Stimulated activated CD4-positive, alpha-beta T cell treated with anti-CD3 and anti-CD28 coated beads, Interleukin-2, amount 100 ng/mL, for 4 hours (primary cell): ENCODE measurements at places on chromosomes 5 and 9.

DNA sequence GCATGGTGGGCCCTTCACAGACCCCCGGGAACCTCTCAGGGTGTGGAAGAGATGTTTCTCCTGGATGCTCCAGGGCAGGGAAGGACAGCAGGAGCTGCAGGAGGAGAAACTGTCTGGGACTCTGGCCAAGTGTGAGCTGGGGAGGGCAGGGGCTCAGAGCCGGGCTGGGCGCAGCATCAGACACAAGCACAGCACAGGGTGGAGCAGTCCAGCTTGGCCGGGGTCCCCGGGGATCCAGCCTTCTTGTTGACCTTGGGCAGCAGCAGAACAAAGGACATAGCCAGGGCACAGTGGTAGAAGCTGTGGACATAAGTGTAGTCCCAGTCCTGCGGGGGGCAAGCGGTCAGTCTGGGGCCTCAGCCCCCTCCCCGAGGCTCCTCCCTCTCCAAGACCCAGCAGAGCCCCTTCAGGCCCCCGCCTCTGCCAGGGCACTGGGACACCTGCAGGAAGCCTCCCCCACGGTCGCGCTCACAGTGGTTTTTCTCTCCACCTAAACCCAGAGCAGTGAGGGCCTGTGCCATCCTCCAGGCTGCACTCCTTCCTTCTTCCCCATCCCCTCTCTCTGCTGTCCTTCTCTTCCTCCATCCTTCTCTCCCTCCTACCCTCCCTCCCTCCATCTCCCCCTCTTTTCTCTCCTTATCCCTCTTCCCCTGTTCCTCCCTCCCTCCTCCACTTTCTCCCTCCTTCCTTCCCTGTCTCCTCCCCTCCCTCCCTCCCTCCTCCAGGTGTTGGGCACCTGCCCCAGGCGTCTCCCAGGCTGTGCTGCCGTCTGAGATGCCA, 10.1 kb downstream of the MYMK start:
- DNase-seq, result no peak

DNA sequence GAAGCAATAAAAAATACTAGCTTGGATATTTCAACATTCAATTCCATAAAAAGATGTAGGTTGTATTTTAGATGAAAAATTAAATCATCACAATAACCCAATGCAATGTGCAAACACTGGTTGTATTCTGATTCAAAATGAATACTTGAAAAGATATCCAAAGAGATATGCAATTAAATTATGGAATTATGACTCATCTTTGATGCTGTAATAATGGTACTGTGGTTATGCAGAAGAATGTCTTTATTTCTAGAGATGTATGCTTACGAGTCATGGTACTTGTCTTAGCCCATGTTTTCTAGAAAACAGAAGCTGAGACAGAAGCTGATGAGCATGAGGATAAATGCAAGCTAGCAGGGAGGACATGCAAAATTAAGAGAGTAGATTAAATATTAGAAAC, 1941.4 kb upstream of the NUDT12 start:
- no peak for DNase-seq

DNA sequence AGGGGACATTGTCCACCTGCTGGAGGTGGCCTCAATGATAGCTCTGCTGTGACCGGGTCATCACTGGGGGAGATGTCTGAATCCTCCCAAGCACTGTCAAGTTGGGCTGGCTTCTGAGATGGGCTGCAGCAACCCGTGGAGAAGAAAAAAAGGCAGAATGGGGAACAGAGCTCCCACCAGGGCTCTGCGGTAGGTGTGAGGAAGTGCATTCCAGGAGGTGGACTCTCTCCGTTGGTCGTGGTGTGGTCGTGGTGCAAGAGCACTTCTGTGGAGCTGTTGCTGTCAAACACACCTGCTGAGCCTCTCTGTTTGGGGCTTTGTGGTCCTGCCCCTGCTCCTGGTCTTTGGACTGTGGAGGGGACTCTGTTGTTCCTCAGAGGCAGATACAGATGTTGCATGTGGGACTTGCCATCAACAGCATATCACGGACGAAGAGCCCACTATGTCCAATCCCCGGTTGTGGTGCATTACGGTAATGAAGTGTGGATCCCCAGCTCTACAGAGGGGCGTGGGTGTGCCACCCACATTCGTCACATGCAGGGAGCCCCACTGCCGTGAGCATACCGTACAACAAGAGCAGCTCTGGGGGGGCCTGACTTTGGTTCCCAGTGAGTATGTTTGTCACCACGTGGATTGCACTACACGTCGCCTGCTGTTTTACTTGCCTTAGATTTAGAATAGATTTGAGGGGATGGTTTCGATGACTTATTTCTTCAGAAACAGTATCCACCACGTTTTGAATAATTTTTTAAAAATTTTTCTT, 36.0 kb upstream of the PITX1 start:
- no peak for DNase-seq

GRCh38 chr5:176618783-176619182, 8.8 kb upstream of the GPRIN1 start:
- DNase-seq, result no peak

DNA sequence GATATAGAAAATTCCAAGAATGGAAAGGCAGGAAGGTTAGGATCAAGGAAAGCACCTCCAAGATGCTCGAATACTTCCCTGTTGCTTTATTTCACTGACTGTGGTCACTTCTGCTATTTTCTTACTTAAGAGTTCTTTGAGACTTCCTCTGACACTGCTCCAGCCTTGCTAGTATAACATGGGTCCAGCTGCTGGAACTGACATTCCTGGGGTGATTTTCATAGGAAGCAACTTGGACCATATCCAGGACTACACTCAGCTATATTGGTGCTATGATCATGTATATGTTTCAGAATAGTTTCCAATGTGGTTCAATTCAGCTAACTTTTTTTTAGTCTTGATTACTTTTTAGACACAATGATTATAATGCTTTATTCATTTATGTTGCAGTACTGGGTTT, 81.6 kb upstream of the CKMT2 start:
- no peak for DNase-seq

- DNase-seq, result no peak
Observed at GRCh38 chr5:133916479-133916878, 51.9 kb downstream of the C5orf15 start.

DNA sequence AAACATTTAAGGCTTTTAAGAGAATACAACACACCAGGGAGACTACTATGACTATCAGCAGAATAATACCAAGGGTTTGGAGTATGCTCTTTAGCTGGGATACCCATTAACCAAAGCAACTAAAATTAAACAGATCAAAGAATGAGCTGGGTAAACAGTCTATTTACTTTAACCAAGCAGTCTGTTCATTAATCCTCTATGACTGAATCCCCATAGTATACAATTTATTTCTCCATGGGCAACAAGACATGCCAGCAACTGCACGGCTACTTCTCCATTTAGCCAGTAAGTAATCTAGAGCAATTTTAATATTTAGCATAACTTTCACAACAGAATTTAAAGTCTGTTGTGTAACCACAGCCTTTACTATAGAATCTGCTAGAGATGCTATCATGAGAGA, 77.6 kb downstream of the CDO1 start:
- DNase-seq, result no peak

GRCh38 chr9:104927216-104927911, 591 bp downstream of the ABCA1 start:
- DNase-seq, result no peak

DNA sequence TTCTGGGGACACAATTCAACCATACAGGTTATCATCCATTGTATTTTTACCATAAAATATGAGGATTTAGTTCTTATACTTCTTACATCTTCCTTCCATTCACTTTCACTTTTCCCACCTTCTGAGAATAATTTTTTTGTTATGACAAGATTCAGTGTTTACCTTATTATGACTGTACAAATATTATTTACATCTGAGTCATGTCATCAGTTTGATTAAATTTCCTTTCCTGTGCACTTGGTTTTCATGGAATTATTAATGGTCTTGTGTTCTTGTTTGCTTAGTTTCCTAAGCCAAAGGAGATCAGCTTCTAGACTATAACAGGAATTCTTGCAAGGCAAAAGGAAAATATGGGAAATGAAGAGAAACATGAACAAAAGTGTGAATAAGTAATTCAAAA, 366.5 kb downstream of the TMEM38B start:
- DNase-seq, result no peak

DNA sequence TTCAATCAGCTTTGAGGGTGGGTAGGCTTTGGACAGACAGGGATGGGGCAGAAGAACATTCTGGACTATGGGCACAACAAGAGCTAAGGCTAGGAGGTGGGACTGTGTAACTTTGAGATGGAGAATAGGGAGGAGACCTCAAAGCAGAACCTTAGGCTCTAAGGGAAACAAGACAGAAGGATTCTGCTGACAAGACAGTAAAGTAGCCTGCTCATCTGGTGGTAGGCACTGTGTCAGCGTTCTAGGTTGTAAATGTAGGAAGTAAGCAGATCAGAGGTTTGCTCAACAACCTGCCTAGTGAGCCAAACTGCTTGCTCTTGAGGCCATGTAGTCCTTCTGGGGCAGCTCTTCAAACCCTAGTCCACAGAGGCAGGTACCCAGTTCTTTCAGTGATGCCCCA, 15.0 kb upstream of the IL12B start:
- no peak for DNase-seq

- DNase-seq, result no peak
Observed at GRCh38 chr5:142674531-142675469, 11.1 kb downstream of the FGF1 start.

- no peak for DNase-seq
Observed at GRCh38 chr5:135894789-135895188, 852 bp downstream of the IL9 start.

- DNase-seq, result no peak
Observed at GRCh38 chr9:114093031-114093471, 6.0 kb downstream of the KIF12 start.

DNA sequence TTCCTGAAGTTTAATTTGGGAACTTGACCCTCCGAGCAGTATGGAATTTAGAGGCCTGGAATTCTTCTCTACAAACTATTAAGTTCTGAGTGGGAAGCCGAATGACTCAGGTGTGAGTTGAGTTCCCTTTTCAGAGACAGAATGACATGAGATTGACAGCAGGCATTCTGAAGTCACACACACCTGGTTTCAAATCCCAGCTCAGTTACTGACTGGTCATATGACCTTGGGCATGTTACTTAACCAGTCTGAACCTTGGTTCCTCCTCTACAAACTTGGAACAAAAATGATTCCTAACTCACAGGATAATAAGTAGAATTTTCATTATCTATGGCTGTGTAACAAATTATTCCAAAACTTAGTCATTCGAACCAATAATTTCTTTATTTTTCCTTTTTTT, 45.5 kb upstream of the GPBP1 start:
- DNase-seq, result no peak

DNA sequence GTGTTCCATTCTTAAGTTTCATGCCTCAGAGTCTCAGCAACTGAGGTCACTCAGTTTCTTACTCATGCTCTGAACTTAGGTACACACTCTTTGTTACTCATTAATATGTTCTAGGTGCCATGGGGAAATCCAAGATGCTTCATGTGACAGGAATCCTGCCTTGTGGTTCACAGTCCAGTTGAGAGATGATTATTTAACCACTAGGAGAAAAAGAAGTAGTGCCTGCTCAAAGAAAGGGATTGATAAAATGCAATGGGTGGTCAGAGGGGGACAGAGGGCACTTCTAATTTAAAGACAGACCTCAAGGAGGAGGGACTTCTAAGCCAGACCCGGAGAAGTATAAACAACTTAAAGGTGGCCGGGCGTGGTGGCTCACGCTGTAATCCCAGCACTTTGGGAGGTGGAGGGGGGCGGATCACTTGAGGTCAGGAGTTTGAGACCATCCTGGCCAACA, 69.0 kb downstream of the UGCG start:
- no peak for DNase-seq

DNA sequence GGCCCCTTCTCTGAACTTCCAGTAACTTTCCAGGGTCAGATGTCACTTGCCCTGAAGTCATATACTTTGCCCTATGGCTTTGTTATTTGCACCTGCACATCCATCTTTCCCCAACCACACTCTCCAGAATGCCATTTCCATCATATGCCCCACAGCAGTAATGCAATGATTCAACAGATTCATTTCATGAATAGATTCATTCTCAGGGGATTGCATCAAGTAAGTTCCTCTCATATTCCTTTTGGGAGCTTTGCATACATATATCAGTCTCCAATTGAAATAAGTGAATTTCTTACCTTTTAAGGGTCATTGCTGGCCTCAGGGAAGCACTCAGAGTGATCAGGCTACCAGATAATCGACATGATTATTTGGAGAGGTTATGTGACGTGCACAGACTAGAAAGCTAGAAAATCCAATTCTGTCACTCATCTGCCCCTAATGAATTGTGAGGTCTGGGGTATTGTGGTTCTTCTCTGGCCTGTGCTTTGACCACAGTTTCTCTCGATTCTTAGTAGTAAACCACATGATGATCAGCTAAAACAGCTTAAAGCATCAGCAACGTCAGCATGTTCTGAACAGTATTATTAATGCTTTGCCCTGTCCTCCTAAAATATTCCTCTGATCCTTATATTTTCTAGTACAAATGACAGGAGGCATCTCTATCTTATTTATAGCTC, 179.9 kb downstream of the ATPSCKMT start:
- DNase-seq, result no peak

- DNase-seq, result no peak
Observed at GRCh38 chr5:56640763-56641406, 174.5 kb upstream of the MAP3K1 start.

DNA sequence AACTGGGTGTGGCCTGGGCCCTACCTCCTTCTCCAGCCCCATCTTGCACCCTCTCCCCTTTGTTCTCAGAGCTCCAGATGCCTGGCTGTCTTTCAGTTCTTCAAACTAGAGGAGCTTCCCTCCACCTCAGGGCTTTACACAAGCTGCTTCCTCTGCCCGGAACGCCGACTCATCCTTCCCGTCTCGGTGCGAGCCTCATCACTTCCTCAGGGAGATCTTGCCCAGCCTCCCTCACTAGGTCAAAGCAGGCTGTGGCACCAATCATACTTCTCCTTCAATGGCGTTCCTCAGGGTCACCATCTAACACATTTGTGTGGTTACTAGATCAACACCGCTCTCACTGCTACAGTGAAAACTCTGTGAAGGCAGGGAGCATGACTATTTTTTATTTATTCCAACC, 56.2 kb upstream of the ZSWIM6 start:
- no peak for DNase-seq

GRCh38 chr5:103259705-103260355, 1.3 kb downstream of the MACIR start:
- DNase-seq, result no peak

DNA sequence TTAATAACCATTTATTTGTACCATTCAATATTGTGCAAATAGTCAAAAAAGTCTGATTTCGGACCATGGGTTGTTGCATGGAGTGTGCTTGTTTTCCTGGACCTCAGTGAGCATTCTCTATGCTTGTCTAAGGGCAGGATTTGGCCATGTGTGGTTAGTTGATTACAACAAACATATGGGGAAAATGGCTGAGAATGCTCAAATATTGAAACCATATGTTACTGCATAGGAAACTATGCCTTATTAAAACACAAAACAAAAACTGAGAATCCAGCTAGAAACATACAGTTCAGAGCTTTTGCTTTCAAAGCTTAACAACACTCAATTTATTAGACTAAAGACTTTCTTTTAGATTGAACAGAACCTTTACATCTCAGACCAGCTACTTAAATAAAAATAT, 928.3 kb downstream of the NR2F1-AS1 start:
- DNase-seq, result no peak
